ENCODE measurements at places on chromosomes 16 and 17.

GRCh38 chr17:75142236-75142971, 10.9 kb upstream of the NT5C start:
- no peak for DNase-seq

DNA sequence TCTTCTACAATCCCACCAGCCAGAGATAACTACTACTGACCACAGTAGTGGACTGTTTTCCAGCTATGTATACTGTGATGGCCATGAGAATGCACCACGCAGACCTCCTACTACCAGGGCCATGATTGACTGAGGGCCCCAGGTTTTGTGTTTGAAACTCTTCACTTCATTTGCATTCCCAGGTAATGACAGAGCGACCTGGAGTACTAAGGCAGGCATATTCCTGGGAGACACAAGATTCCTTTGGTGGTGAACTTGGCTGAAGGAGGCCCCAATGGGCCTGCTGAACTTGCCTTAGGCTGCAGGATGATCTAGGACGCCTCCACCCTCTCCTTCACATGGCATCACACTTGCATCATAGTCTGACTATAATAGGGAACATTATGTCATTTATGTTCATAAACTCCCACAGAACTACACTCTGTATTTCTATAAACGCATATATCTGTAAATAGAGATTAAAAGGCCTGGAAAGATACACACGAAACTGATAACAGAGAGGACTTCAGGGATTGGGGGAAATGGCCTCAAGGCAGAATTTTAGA, 30.4 kb downstream of the CLEC19A start:
- no peak for DNase-seq

GRCh38 chr16:183005-183404, 2.7 kb downstream of the HBQ1 start:
- DNase-seq = no peak

DNA sequence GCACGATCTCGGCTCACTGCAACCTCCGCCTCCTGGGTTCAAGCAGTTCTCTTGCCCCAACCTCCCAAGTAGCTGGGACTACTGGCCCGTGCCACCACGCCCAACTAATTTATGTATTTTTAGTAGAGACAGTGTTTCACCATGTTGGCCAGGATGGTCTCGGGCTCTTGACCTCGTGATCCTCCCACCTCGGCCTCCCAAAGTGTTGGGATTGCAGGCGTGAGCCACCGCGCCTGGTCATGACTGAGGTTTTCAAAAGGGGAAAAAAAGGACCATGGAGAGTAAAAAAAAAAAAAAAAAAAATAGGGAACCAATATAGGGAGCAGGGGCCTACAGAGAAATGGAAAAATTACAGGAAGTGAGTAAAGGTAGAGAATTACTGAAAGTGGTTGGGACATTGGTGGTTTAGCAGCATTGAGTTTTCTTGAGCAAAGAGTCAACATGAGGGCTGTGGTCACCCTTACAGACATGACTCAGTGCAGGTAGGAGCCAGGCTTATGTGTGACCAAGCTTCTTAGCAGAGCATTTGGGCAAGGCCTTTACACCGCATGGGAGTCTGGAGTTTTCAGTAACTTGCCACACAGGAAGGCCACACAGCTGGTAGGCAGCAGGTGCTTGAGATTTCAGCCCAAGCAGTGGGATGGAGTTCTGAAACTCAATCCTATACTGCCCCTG, 447.3 kb downstream of the HS3ST3B1 start:
- no peak for DNase-seq

DNA sequence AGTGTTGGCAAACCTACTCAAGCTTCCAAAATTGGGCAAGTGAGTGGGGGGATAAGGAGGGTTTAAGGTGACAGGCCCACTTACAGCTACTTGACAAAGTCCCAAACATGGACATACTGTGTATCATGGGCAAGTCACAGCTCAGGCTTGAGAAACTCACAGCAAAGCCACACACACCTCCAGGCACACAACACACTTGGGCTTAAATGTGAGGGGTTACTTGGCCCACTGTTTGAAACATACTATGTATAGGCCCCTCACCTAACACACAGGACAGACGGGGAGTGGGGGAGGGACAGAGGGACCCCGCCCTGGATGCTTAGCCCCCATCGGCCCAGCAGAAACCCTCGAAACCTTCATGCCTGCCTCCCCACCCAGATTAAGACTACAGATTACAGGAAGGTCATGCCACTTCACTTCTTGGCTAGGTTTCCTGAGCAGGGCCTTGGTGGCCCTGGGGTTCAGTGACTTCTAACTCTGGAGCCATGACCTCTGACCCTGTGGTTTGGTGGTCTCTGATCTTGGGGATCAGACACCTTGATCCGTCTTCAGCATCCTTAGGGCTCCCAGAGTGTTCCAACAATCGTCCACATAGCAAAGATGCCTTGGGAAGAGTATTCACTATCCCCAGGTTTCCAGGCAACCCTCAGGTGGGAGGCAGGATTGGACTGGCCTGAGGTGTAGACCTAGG, 2.3 kb upstream of the SAMD14 start:
- DNase-seq = no peak

DNA sequence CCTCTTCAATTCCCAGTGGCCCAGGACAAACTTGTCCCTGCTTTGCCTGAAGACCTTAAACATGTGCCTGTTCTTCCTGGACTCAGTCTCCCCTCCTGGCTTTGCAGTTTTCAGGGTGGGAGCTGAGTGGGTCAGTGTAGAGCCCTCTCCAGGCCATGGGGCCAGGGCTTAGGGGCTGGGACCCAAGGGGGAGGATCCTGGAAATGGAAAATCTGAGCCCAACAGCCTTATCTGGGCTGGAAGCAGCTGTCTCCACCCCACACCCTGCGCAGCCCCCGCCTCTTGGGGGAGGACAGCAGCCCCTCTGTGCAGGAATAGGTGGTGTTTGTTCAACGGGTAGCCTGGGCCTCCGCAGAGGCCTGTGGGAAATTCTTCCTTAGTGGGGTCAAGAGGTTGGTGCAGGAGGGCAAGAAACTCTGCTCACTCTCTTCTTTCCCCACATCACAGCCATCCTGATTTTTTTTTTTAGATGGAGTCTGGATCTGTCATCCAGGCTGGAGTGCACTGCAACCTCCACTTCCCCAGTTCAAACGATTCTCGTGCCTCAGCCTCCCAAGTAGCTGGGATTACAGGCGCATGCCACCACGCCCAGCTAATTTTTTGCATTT, 6.8 kb upstream of the SMTNL2 start:
- DNase-seq = no peak

GRCh38 chr16:68999114-68999513, 106.3 kb upstream of the HAS3 start:
- no peak for DNase-seq

DNA sequence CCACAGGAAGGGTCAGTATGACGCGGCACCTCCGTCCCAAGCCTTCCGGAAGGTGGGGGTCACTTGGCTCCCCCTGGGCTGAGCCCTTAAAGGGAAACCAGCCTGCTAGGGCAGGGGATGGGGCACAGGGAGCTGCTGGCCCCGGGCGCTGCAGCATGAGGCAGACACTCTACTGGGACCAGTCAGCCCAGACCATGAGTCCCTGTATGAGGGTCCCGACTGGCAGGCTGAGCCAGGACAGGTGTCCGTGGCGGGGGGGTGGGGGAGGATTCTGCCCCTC, 43.4 kb upstream of the ZC3H18 start:
- no peak for DNase-seq

GRCh38 chr17:3556916-3557767, 470 bp downstream of the TRPV3 start:
- no peak for DNase-seq

DNA sequence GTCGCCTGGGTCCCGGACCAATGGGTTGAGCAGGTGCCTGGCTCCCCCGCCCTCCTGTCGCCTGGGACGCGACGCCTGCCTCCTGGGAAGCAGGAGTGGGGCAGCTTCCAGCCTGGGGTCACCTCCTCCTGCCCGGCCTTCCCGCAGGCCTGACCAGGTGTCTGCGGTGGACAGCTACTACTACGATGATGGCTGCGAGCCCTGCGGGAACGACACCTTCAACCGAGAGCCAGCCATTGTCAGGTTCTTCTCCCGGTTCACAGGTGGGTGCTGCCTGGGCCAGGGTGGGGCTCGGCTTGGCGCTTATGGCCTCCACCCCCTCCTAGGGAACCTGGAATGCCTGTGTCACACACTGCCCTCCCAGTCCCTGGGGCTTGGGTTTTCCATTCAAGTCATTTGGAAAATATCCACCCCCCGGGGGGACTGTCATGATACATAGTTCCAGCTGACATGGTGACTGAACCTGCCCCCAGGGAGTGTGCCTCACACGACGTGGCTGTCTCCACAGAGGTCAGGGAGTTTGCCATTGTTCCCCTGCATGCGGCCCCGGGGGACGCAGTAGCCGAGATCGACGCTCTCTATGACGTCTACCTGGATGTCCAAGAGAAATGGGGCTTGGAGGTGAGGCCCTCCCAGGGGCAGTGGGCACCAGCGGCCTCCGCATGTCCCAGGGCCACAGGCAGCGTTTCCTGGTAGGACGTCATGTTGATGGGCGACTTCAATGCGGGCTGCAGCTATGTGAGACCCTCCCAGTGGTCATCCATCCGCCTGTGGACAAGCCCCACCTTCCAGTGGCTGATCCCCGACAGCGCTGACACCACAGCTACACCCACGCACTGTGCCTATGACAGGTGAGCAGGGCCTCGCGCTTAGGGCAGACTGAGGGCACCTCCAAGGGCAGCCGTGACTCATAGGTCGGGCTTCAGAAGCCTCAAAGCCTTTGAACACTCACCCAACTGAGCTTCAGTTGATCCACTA, 2.3 kb downstream of the DNASE1 start:
- no peak for DNase-seq

DNA sequence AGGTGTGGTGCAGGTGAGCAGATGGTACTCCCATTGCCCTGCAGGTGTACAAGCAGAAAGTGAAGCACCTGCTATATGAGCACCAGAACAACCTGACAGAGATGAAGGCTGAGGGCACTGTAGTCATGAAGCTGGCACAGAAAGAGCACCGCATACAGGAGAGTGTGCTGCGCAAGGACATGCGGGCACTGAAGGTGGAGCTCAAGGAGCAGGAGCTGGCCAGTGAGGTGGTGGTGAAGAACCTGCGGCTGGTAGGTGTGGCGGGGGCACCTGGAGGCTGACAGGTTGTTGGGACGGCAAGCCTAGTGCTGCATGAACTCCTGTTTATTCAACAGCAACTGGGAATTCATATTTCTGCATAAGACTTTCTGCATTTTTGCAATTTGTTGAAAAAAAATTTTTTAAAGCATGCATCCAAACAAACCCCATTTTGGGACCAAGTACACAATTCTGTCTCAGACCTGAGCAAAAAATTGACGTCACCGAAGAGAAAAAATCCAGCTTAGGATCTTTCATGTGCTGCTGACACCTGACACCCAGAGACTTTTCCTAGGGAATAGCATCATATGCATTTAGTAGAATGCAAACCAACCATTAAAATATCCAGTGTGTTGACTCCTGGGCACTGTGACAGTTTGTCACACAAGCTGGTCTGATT, 13.5 kb upstream of the DBNDD1 start:
- no peak for DNase-seq

- no peak for DNase-seq
Measured at GRCh38 chr17:3808701-3809100, 7.7 kb upstream of the ITGAE start.

Data from esophagus squamous epithelium (tissue), 5 donors.